ENCODE measurements at places on chromosomes 1 and 21.

DNA sequence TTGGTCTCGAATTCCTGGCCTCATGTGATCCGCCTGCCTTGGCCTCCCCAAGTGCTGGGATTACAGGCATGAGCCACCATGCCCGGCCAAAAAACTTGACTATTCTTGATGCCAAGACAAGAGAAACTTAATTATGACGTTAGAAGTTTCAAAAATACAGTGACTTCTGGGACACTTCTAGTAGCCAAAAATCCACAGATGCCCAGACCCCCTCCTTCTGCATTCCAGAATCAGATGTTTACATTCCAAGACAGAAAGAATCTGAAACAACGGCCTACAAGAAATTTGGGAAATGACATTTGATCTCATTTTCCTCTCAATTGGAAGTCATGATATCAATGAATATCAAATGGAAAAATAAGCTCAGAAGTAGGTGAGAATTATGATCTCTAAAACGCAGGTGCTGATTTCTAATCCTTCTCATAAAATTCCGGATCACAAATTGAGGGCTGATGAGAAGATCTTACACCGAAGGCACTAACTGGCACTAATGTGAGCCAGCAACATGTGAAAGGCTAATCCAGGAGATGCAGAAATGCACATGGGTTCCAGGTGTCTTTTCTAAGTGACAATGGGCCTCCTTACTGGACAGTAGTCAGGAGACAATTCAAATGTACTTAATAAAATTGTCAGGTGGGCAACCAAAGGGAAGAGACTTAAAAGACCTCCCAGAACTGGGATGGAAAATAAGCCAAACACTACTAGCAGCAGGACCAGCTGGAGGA is 5.5 kb downstream of the RAB29 start:
- no peak for DNase-seq

DNA sequence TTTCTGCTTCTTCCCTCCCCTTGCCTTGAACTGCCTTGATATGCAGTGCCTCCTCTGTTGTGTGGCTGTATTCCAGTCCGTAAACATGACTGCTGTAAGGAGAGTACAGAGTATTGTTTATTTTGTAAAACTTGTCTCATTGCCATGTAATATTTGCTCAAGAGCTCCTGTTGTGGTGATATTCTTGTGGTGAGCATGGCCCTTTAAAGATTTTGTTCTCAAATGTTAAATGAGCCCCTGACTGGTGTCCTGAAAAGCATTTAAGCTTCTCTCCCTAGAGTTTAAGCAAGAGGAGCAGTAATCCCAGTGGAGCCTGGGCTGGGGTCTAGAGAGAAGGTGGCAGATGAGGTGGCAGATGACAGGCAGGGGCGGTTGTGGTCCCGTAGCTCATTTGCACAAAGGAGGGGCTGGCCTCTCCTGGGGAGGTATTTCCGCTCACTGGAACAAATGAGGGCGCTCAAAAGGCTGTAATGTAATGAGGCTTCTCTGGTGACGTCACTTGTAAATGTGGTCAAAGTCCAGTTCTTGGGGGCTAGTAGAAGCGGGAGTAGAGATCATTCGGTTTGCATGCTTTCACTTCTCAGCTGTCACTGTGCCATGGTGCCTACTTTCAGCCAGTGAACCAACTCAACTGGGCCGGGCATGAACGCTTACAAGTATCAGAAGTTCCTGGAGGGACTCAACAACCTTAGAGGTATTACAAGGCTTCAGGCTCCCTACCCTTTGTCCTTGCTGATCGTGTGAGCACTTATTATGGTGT is 46.0 kb upstream of the MACF1 start:
- peak; percentile 57 for DNase-seq

- peak; percentile 17 for DNase-seq
Measured at GRCh38 chr1:7549277-7550161, 221.6 kb upstream of the VAMP3 start.

- no peak for DNase-seq
Measured at GRCh38 chr1:77399250-77400086, 117.6 kb downstream of the AK5 start.

DNA sequence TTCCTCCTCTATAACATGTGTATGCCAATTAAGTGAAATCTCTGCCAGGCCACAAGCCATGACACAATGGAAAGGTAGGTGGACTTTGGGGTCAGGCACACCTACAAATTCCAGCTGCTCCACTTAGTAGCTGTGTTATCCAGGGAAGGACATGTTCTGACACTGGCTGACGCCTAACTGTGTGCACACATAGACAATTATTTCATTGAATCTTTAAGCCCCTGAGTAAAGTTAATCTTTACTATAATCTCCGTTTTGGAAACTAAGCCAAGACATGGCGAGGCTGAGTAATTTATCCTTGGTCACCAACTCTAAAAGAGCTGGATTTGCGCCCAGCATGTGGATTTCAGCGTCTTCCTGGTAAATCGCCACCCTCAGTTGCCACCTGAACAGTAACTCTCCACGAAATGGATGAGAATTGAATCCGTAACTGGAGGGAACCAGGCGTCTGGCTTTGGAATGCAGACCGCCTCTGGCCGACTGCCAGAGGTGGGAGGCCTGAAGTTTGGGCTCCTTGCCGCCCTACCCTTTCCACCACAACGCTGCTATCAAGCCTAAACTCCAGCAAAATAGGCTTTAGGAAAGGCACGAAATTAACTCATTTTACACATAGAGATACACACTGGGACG is 888 bp upstream of the SNRPE start:
- DNase-seq: no peak

DNA sequence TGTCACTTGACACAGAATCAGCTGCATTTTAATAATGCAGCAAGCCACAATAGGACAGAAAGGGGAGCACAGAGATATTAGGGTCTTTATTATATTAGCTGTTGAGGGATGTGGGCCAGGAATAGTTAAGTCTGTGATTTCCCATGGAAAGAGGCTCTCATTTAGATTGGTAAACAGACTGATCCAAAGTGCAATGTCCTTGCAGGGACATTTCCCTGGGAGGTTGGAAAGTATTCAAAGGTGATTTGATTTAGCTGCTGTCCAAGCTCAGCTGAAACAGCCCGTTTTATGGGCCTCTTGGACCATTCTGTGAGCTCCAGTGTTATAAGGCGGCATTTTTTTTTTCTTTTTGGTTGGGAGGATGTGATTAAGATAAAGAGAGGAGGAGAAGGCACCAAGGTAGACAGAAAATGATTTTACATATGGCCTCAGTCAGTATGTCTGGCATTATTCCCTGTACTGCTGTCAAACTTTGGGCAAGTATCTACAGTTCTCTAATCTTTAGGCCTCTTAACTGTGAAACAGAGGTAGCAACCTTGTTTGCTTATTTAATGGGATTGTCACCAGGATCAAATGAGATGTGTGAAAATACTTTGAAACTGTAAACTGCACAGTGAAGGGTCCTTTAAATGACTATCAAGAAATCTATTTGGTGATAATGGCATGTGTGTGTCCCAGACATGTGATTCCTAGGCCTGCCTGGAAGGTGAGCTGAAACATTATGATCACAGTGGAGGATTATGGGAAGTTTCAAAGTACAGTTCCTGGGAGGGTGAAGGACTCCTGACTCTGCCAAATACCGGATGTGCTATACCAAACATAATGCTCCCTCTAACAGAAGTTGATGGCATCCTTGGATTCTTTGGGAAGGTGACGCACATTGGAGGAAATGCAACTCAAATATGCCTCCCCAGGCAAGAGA is 62.2 kb downstream of the NOS1AP start:
- DNase-seq: no peak

DNA sequence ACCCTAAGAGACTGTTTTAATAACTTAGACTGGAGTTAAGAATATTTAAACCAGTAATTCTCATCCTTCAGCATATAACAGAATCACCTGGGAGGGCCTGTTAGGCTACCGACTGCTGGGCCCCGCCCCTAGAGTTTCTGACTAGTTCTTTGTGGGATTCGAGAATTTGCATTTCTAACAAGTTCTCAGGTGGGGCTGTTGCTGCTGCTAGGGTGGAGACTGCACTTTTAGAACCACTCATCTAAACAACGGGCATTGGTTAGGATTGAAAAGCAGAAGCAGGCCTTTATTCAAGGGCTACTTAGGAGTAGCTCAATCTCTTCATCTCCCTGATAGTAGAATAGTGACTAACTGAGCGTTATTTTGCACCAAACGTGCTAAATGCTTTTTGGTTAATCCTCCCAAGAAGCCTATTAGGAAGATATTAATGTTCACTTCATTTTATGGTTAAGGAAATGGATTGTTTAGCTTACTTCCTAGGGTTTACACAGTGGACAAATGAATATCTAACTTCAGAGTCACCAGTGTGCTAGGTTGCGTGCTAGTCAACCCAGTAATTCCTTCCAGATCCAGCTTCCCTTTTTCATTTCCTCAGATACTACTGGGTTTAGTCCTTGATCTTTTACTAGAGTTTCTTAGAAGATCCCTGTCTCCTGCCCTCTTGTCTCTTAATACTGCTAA is 31.1 kb upstream of the UAP1 start:
- no peak for DNase-seq
